Glutamatergic neuron (in vitro differentiated cells): ENCODE measurements at places on chromosomes 1 and 21. TPM values are rescaled to one million over a fixed set of nuclear protein-coding genes. Genes with fewer than 3 reads are reported as not detected.

GRCh38 chr1:104196136-104196535 is 446.4 kb downstream of the AMY1C start:
- no peaks in the 10 kb centered on the region for H3K36me3 ChIP-seq
- no peak overlapping the region for H3K4me3 ChIP-seq
- peak overlapping the region; percentile 76 for H3K27ac ChIP-seq
- H3K4me1 ChIP-seq = peaks cover 14% of the 10 kb centered on the region
- DNase-seq = peak; percentile 35

DNA sequence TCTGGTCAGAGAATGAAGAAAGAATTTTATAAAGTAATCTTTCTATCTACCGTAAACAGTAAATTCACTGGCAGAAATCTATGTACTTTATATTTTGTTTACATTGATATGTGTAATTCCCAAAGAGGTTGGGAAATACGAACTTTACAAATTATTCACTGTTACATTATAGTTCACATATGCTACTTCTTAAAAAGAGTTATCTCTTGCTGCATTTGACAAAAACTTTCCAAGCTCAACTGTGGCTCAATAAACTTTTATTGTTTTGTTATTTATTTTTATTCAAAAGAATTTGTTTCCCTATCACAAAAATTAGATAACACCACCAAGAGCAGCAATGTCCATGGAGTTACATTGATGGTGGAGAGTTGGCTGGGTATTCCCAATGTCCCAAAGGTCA is 201.2 kb upstream of the TNR start:
- no peaks in the 10 kb centered on the region for H3K4me1 ChIP-seq
- H3K27ac ChIP-seq = no peak overlapping the region
- no peaks in the 10 kb centered on the region for H3K36me3 ChIP-seq
- no peaks in the 10 kb centered on the region for H3K27me3 ChIP-seq
- no peak for DNase-seq

DNA sequence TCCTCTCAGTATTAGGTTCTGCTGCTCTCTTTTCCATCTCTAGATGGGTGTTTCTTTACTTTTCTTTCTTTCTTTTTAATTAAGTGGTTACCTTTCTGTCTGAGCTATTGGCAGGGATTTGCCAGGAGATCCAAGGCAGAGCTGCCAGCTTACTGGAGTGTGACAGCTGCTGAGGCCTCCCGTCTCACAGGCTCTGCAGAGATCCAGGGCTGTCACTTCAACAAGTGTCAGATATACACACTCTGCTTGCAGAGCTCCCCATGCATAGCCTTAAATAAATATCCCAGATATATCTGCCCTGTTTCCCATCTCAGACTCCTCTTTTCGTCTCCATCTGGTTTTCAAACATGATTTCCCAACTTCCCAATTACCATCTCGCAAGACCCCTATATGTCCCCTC is 124.3 kb downstream of the NOS1AP start:
- H3K27ac ChIP-seq = no peak overlapping the region
- DNase-seq = no peak
- no peaks in the 10 kb centered on the region for H3K27me3 ChIP-seq
- H3K36me3 ChIP-seq = no peaks in the 10 kb centered on the region
- peaks cover 12% of the 10 kb centered on the region for H3K4me1 ChIP-seq

- no peak for DNase-seq
- H3K36me3 ChIP-seq = no peaks in the 10 kb centered on the region
- peaks cover 6% of the 10 kb centered on the region for H3K4me1 ChIP-seq
- no peak overlapping the region for H3K4me3 ChIP-seq
- H3K27me3 ChIP-seq = no peaks in the 10 kb centered on the region
These were observed 39.0 kb downstream of the SMYD2 start for GRCh38 chr1:214319938-214320337.

GRCh38 chr1:81165963-81166362 is 634.8 kb upstream of the ADGRL2 start:
- no peaks in the 10 kb centered on the region for H3K36me3 ChIP-seq
- H3K4me3 ChIP-seq = no peak overlapping the region
- H3K4me1 ChIP-seq = no peaks in the 10 kb centered on the region
- H3K27ac ChIP-seq = no peak overlapping the region
- H3K27me3 ChIP-seq = no peaks in the 10 kb centered on the region

DNA sequence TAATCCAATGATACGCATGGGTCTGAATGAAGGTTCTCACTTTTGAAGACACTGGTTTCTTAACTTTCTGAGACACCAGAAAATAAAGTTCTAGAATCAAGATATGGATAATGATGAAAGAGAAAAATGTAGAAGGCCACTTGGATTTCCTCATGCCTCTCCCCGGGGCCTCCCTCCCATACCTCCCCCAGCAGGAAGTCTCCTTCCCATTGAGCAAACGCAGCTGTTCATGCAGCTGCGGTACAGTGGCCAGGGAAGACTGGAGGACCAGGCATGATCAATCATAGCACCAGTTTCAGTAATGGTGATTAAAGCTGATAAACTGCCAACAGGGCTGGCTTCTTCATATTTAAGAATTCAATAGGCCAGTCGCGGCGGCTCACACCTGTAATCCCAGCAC is 10.9 kb upstream of the UBR4 start:
- H3K4me3 ChIP-seq = no peak overlapping the region
- H3K27me3 ChIP-seq = peaks cover 6% of the 10 kb centered on the region
- no peaks in the 10 kb centered on the region for H3K4me1 ChIP-seq
- peaks cover 8% of the 10 kb centered on the region for H3K36me3 ChIP-seq

- H3K27me3 ChIP-seq = peaks cover 1% of the 10 kb centered on the region
- peaks cover 20% of the 10 kb centered on the region for H3K4me1 ChIP-seq
- no peak overlapping the region for H3K27ac ChIP-seq
- no peak overlapping the region for H3K4me3 ChIP-seq
These were observed 94.7 kb downstream of the DMRTB1 start for GRCh38 chr1:53553734-53554509.

DNA sequence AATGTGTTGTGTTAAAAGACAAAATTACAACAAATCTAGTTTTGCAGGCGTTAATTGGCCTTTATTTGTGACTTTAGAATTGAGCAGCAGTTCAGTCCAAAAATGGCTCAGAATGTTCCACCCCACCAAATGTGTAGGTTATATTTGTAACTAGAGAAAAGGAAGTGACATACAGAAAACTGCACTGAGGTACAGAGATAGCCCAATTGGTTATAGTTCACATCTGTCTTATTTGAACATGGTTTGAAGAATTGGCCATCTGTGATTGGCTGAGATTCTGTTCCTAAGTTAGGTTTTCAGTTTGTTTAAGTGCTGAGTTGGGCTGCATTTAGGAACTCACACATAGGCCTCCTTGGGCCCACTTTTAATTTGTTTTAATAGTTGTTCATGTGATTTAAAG is 12.0 kb upstream of the FMO2 start:
- no peaks in the 10 kb centered on the region for H3K27me3 ChIP-seq
- no peak for DNase-seq
- H3K36me3 ChIP-seq = no peaks in the 10 kb centered on the region
- no peak overlapping the region for H3K27ac ChIP-seq
- H3K4me3 ChIP-seq = no peak overlapping the region

DNA sequence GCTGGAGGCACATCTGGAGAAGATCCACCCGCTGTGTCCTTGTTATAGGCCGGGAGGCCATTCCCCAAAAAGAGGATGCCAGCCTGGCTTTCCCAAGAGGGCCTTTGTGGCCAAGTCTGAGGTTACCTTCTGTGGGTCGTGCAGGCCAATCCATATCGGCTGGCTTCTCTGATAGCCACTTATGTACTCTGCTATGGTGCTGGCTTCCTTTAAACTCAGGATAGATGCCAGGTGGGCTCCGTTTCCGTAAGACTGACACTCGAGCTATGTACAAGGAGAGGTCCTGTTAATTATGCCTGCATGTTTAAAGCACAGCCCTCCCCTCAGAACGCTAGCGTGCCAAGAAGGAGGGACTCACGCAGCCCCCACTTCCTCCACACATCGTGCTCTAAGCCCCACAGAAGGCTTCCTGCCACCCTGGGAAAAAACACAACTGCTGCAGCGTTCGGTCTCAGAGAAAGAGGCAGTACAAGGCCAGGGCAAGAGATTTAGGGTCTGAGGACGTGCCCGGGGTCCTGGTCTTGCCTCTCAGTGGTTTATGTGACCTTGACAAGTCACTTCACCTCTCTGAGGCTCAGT is 11.6 kb downstream of the REG4 start:
- H3K36me3 ChIP-seq = peaks cover 3% of the 10 kb centered on the region
- no peak overlapping the region for H3K4me3 ChIP-seq
- peaks cover 6% of the 10 kb centered on the region for H3K27me3 ChIP-seq
- H3K4me1 ChIP-seq = peaks cover 2% of the 10 kb centered on the region

DNA sequence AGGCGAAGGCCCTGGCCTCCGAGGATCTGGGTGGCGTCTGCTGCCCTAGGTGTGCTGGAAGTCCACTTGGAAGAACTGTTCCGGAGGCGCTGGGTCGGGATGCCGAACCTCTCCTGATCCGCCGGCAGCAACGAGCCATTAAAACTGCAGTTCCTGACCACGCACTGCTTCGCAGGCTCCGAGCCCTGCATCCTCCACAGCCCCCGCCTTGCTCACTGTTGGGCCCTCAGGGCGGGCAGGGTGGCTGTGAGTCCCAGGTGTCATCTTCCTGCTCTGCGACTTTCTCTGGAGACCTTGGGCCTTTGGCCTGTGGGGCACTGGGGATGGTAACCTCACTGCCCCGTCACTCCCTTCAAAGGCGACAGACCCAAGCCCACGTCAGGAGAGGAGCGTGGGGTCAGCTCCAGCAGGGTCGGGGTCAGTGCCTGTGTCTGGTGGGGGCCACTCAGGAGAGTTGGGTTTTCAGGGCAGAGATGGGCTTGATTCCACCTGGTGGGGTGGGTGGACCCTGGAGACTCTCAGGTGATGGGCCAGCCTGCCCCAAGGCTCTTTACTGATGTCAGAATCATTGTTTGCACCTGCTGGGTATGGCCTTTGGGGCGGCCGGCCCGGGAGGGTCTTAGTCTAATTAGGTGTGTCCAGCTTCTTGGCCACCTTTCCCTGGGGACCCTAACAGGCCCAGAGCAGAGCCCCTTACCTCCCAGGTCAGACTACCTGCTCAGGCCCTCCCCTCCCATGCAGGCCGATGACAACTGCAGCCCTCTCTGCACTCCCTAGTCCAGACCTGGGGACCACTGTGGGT is 3.1 kb downstream of the PRXL2B start:
- no peak overlapping the region for H3K4me3 ChIP-seq
- H3K36me3 ChIP-seq = no peaks in the 10 kb centered on the region
- H3K4me1 ChIP-seq = peaks cover 5% of the 10 kb centered on the region

GRCh38 chr1:147545133-147545532 is 3.8 kb downstream of the BCL9 start:
- H3K36me3 ChIP-seq = no peaks in the 10 kb centered on the region
- no peak overlapping the region for H3K4me3 ChIP-seq
- no peak overlapping the region for H3K27ac ChIP-seq
- no peak for DNase-seq

DNA sequence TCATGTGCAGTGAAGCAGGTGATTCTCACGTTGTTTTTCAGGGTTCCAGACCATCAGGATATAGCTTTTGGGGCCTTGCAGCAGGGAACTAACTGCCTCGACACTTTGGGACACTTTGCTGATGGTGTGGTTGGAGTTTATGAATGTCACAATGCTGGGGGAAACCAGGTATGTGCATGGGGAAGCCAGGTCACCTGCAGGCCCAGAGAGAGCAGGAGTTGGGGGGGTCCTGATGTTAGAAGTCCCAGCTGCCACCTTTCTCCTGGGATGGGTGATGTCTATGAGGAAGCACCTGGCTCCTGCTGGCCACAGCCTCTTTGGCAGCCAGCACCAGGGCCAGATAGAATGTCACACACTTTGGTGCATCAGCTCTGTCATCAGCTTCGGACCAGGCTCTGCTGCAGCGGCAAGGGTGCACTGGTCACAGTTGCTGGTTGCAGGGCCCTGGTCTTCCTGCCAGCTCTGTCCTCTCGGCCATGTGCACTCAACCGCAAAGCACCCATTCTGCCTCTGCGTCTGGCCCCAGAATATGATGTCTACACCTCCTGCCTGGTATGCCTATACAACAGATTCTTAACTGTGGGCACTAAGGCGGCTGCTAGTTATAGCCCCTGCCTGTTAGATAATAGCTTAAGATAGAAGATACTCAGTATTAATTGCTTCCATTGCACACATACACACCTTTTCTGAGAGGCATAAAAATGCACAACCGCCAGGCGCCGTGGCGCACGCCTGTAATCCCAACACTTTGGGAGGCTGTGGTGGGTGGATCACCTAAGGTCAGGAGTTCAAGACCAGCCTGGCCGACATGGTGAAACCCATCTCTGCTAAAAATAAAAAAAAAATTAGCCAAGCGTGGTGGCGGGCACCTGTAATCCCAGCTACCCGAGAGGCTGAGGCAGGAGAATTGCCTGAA is 160.7 kb downstream of the PGBD5 start:
- no peak for DNase-seq
- H3K4me3 ChIP-seq = no peak overlapping the region
- H3K27me3 ChIP-seq = no peaks in the 10 kb centered on the region
- peaks cover 13% of the 10 kb centered on the region for H3K4me1 ChIP-seq

DNA sequence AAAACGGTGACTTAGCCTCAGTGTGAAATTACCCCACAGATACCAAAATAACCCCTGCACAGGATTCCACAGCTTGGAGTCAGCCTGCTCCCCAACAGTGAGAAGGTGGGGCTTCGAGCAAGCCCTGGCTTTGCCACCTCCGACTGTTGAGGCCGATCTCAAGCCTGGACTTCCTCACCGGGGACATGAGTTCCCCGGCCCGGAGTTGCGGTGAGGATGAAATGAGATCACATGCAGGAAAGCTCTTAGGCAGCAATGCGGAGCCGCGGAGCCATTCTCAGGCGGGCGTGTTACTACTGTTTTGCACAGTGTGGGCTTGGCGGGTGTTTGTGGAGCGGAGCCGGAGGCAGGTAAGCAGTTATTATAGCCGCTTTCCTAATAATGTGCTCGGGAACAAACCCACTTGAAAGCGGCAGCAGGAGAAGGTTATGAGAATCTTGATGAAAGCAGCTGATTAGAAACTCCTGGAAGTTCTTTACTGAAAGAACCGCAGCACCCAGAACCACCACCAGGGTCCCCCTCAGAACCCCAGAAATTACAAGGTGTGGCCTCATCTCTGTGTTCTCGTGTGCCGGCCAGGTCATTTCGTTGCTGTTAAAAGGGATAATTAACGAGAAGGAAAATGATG is 3.9 kb upstream of the CLSTN1 start:
- no peak for DNase-seq
- peaks cover 17% of the 10 kb centered on the region for H3K27me3 ChIP-seq
- H3K36me3 ChIP-seq = no peaks in the 10 kb centered on the region
- no peak overlapping the region for H3K4me3 ChIP-seq
- no peak overlapping the region for H3K27ac ChIP-seq

- peaks cover 5% of the 10 kb centered on the region for H3K36me3 ChIP-seq
- DNase-seq = peak; percentile 36
- peak overlapping the region; percentile 89 for H3K4me3 ChIP-seq
- no peaks in the 10 kb centered on the region for H3K4me1 ChIP-seq
These were observed 29.4 kb upstream of the TRIM17 start for GRCh38 chr1:228445843-228446650.

The TAS1R1 gene
- not detected for total RNA-seq

The PGLYRP3 gene
- not detected for total RNA-seq
